ENCODE measurements at places on chromosomes 2 and 18.

GRCh38 chr2:86081724-86082123, 24.0 kb downstream of the POLR1A start:
- DNase-seq, result no peak

GRCh38 chr18:4412286-4412685, 42.8 kb downstream of the DLGAP1 start:
- DNase-seq, result no peak

GRCh38 chr2:173898996-173899395, 66.2 kb downstream of the SP3 start:
- DNase-seq, result no peak

DNA sequence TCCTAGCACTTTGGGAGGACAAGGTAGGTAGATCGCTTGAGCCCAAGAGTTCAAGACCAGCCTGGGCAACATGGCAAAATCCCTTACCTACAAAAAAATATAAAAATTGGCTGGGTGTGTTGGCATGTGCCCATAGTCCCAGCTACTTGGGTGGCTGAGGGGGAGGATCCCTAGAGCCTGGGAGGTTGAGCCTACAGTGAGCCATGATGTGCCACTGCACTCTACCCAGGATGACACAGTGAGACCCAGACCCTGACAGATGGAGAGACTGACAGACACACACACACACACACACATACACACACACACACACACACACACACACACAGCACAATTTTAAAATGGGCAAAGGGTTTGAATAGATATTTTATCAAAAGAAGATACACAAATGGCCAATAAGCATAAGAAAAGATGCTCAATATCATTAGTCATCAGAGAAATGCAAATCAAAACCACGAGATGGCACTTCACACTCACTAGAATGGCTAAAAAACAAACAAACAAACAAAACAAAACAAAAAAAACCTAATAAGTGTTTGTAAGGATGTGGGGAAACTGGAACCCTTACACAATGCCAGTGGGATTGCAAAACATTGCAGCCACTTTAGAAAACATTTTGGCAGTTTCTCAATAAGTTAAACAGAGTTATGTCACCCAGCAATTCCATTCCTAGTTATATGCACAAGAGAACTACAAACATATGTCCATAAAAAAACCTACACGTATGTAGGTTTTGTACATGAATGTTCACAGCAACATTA, 42.3 kb downstream of the BAZ2B start:
- DNase-seq, result no peak

GRCh38 chr2:176582990-176583481, 313.8 kb downstream of the MTX2 start:
- peak; percentile 10 for DNase-seq

DNA sequence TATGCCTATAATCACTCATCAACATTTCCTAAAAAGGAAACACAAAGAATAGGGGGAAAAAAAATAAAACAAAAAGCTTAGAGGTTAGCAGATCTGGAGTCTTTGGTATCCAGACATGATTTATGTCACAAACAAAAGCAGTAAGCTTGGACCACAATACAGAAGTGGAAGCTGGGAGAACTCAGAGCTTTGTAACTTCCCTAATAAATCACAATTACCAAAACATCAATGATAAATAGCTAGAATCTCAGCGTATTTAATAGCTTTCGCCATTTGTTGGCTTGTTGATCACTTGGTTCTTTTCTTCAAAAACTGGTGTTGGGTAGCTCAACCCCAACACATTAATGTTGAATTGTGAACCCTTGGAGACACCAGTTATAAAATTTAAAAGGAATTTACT, 392.5 kb downstream of the IRS1 start:
- DNase-seq, result no peak

Measured in DMS 273 treated with DMSO at 0.1 percent for 48 hours (cell line).